ENCODE measurements at places on chromosomes 2 and 18. TPM values are rescaled to one million over a fixed set of nuclear protein-coding genes. Genes with fewer than 3 reads are reported as not detected.

C1QL2 gene
- total RNA-seq = not detected

VWA3B gene
- not detected for total RNA-seq

SCYGR4 gene
- not detected for total RNA-seq

CTNNA2 gene
- total RNA-seq = not detected

PPIG gene
- 34.6 TPM for total RNA-seq

DNA sequence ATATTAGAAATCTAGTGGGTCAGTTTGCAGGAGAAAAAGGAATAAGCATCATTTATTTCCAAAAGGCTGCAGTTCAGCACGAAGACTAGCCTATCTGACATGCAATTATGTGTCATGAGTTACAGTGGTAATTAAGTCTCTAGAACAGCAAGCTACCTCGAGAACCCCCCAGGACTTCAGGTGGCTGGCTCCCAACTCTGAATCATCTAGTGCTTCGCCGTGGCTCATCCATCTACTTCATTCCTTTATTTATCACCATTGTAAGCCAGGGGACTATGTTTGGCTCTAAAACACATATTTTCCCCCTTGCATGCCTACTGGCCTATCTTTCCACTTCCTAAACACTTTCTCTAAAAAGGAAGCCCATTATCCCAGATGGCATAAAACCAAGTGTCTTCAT is 121.6 kb downstream of the TXNL1 start:
- no peak overlapping the region for H3K4me3 ChIP-seq
- H3K4me1 ChIP-seq = no peaks in the 10 kb centered on the region
- H3K27ac ChIP-seq = no peak overlapping the region
- no peaks in the 10 kb centered on the region for H3K36me3 ChIP-seq
- DNase-seq = no peak

- no peak overlapping the region for H3K4me3 ChIP-seq
- H3K36me3 ChIP-seq = peaks cover 14% of the 10 kb centered on the region
- H3K27me3 ChIP-seq = no peaks in the 10 kb centered on the region
- no peak overlapping the region for H3K27ac ChIP-seq
- peaks cover 3% of the 10 kb centered on the region for H3K4me1 ChIP-seq
Observed at GRCh38 chr2:8893978-8894820, 56.8 kb upstream of the KIDINS220 start.

- no peaks in the 10 kb centered on the region for H3K4me1 ChIP-seq
- no peak for DNase-seq
- H3K4me3 ChIP-seq = no peak overlapping the region
- no peaks in the 10 kb centered on the region for H3K36me3 ChIP-seq
- no peaks in the 10 kb centered on the region for H3K27me3 ChIP-seq
- H3K27ac ChIP-seq = no peak overlapping the region
Observed at GRCh38 chr2:3078684-3079083, 298.9 kb downstream of the EIPR1 start.

DNA sequence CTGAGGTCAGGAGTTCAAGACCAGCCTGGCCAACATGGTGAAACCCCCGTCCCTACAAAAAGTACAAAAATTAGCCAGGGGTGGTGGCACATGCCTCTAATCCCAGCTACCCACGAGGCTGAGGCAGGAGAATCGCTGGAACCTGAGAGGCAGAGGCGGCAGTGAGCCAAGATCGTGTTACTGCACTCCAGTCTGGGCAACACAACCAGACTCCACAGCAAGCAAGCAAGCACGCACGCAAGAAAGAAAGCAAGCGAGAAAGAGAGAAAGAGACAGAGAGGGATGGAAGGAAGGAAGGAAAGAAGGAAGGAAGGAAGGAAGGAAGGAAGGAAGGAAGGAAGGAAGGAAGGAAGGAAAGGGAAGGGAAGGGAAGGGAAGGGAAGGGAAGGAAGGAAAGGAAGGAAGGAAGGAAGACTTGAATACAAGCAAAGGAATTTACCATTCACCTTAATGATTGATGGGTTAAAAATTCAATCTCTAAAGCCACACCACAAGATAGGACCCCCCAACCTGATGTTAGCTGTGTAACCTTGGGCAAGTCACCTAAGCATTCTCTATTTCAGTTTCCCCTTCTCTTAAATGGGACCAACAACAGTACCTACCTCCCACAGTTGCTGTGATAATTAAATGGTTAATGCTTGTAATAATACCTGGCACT is 181.7 kb downstream of the ATAD2B start:
- peaks cover 16% of the 10 kb centered on the region for H3K4me1 ChIP-seq
- no peaks in the 10 kb centered on the region for H3K27me3 ChIP-seq
- H3K36me3 ChIP-seq = peaks cover 8% of the 10 kb centered on the region
